Mesothelial cell of epicardium (in vitro differentiated cells): ENCODE measurements at places on chromosomes 3 and 15. TPM values are rescaled to one million over a fixed set of nuclear protein-coding genes. Genes with fewer than 3 reads are reported as not detected.

DNA sequence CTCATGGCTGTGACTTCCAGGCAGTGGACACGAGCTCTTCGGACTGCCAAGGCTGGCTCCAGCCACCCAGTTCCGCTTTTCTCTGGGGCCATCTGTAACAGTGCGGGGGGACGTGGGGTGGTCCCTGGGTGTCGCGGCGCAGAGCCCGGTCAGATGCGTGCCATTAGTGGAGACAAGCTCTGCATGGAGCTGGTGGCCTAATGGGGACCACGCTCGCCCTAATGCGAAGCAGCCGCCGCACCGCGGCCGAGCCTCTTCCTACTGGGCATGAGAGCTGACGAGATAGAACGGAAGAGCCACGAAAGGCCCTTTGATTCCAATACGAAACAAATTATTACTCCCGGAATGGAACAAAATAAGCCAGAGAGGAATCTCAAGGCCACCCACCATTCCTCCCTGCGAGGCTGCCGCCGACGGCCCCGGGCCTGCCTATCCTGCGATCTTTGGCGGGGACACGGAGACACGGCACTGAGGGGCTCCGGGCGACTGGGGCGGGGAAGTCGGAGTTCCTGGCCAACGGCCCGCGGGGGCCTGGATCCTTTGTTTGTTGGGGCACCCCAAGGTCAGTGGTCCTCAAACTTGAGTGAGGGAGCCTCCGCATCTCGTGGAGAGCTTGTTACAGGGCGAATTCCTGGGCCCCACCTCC lies 18.1 kb downstream of the FOXL2 start:
- H3K4me3 ChIP-seq = no peak overlapping the region
- H3K36me3 ChIP-seq = no peaks in the 10 kb centered on the region
- no peaks in the 10 kb centered on the region for H3K4me1 ChIP-seq
- no peak overlapping the region for H3K27ac ChIP-seq
- H3K27me3 ChIP-seq = peaks cover 28% of the 10 kb centered on the region

GRCh38 chr3:171838218-171838720 lies 4.9 kb upstream of the TMEM212 start:
- no peaks in the 10 kb centered on the region for H3K36me3 ChIP-seq
- peak overlapping the region; percentile 84 for H3K27ac ChIP-seq
- no peak for DNase-seq
- H3K27me3 ChIP-seq = no peaks in the 10 kb centered on the region
- H3K4me3 ChIP-seq = peak overlapping the region; percentile 38

DNA sequence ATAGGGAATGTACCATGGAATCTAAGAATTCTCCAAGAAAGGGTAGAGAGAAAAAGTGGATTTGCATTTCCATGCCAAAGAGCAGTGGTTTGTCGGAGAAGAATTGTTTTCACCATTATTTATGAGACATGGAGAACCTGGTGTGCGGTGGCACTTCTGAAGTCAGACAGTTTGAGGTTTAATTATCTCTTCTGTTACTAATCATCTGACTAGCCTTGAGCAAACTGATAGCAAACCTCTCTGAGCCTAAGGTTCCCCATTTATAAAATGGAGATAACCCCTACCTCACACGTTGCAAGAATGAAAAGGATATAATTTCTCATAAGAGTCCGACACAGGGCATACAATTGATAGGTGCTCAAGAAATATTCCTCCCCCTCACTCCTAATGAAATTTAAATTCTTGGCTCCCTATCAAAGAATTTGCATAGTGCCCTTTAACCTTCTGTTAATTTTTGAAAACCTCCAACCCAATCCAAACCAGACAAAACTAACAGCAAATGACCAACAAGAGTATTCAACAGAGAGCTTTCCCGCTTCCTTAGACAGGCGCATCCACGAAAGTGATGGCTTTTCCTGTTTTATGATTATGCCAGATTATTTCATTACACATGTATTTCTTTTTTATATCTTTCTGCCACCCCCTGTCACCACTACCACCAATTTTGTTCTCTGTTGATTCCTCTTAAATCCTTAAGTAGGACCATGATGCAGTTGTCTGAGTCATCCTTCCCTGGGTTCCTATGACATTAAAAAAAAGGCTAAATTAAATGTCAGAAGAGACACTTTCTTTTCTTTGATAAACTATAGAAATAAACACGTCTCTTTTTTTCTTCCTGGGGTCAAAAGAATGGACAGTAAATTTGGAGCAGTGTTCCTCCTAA lies 28.5 kb downstream of the TMEM212 start:
- H3K27me3 ChIP-seq = no peaks in the 10 kb centered on the region
- no peaks in the 10 kb centered on the region for H3K36me3 ChIP-seq
- H3K4me1 ChIP-seq = peaks cover 50% of the 10 kb centered on the region
- H3K4me3 ChIP-seq = no peak overlapping the region

DNA sequence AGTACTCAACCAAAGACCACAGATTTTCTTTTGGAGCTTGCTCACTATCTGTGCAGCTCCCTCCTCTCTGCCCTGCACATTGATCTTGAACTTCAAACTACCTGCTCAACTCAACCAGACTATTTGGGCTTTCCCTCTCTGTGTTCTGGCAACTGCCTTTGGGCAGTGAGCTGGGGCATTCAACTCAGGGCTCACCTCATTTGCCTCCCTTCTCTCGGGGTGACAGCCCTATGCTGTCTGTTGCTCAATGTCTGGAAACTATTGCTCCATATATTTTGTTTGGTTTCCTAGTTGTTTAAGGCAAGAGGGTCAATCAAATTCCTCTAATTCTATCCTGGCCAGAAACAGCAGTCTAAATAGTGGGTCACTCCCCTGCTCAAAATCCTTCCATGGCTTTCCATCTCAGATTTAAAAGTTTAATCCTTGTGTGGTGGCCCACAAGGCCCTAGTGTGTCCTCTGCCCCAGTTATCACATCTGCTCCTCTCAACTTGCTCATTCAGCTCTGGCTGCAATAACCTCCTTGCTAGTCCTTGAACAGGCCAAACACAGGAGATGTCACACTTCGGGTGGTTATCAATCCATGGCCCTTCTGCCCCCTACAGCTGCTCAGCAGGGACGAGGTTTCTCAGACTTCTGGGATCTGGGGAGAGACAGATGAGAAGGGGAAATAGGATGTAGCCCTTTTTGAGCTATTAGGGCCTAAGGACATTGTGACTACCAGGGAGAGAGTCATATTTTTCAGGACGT lies 67.8 kb downstream of the SNRK start:
- peaks cover 55% of the 10 kb centered on the region for H3K36me3 ChIP-seq
- no peak for DNase-seq
- H3K27me3 ChIP-seq = no peaks in the 10 kb centered on the region

GRCh38 chr3:37945807-37946530 lies 44.6 kb upstream of the VILL start:
- H3K27me3 ChIP-seq = no peaks in the 10 kb centered on the region
- peaks cover 64% of the 10 kb centered on the region for H3K4me1 ChIP-seq
- H3K27ac ChIP-seq = peak overlapping the region; percentile 93
- peak; percentile 70 for DNase-seq
- H3K36me3 ChIP-seq = peaks cover 10% of the 10 kb centered on the region

GRCh38 chr15:28981921-28982320 lies 96.1 kb downstream of the APBA2 start:
- H3K4me1 ChIP-seq = peaks cover 20% of the 10 kb centered on the region
- H3K27ac ChIP-seq = no peak overlapping the region
- H3K36me3 ChIP-seq = peaks cover 4% of the 10 kb centered on the region
- H3K4me3 ChIP-seq = no peak overlapping the region
- H3K27me3 ChIP-seq = no peaks in the 10 kb centered on the region

DNA sequence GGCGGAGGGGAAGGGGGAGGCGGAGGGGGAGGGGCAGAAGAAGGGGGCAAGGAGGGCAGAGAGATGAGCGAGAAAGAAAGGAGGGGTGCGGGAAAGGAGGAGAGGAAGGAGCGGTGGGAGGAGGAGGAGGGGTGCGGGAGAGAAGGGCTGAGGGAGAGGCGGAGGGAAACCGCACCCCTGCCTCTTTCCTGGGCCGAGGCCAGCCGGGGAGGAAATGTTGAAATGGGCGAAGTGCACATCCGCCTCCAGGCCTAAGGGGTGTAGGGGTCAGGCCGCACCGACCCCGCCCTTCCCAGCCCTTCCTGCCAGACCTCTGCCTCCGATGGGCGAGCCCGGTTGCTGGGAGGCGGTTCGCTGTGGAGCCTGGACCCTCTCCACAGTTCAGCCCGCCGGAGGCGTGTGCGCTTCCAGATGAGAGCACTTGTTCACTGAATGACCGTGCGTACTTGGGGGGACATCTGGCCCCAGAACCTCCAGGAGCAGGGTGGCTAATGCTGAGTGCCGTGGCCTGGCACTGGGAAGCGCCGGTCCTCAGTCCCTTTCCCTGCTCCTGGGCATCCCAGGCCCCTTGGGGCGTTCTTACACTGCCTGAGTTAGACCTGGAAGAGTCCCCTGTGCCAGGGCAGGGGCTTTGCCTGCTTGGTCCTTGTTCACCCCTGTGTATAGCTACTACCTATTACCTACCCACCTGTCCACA lies 110.3 kb upstream of the KLF13 start:
- no peaks in the 10 kb centered on the region for H3K36me3 ChIP-seq
- H3K27me3 ChIP-seq = peaks cover 4% of the 10 kb centered on the region
- H3K27ac ChIP-seq = no peak overlapping the region

GRCh38 chr15:62320259-62320658 lies 155.2 kb upstream of the C2CD4B start:
- peaks cover 6% of the 10 kb centered on the region for H3K4me1 ChIP-seq
- DNase-seq = no peak
- H3K36me3 ChIP-seq = no peaks in the 10 kb centered on the region
- no peak overlapping the region for H3K27ac ChIP-seq
- no peak overlapping the region for H3K4me3 ChIP-seq
- peaks cover 3% of the 10 kb centered on the region for H3K27me3 ChIP-seq

DNA sequence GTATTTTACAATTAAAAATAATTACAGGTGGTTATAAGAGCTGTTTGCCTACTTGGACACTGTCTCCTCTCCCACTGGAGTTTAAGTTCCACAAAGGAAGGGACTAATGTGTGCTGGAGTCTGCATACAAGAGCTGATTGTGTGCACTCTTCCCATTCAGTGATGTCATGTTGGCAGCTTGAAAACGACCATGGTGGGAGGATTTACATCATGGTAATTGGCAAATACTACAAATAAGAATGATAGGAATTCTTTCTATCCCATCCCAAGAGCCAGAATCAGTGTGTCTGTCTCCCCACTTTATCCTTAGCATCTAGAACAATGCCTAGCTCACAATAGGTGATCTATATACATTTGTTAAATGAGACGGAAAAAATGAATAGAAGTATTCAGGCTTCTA lies 14.1 kb downstream of the ITGA11 start:
- DNase-seq = no peak
- no peak overlapping the region for H3K4me3 ChIP-seq
- H3K4me1 ChIP-seq = peaks cover 20% of the 10 kb centered on the region
- H3K27me3 ChIP-seq = peaks cover 3% of the 10 kb centered on the region
- no peak overlapping the region for H3K27ac ChIP-seq

- H3K27ac ChIP-seq = peak overlapping the region; percentile 50
- peaks cover 17% of the 10 kb centered on the region for H3K27me3 ChIP-seq
- peaks cover 24% of the 10 kb centered on the region for H3K4me1 ChIP-seq
- H3K4me3 ChIP-seq = no peak overlapping the region
- H3K36me3 ChIP-seq = no peaks in the 10 kb centered on the region
Measured at GRCh38 chr15:57746786-57747185, 40.3 kb downstream of the POLR2M start.

- H3K4me3 ChIP-seq = no peak overlapping the region
- H3K27ac ChIP-seq = no peak overlapping the region
- DNase-seq = no peak
- no peaks in the 10 kb centered on the region for H3K36me3 ChIP-seq
- H3K27me3 ChIP-seq = no peaks in the 10 kb centered on the region
- peaks cover 10% of the 10 kb centered on the region for H3K4me1 ChIP-seq
Measured at GRCh38 chr3:49663831-49664230, 10.3 kb upstream of the APEH start.

MIX23 gene
- total RNA-seq = 28.6 to 34.0 TPM (median 29.8 TPM) in 3 replicates

SIDT1 gene
- not detected in 3 replicates for total RNA-seq

MDFIC2 gene
- total RNA-seq = not detected in 3 replicates

MESP2 gene
- 0.29 TPM in 1 of 3 replicates, not detected in the others for total RNA-seq
